ENCODE measurements at places on chromosomes 3 and 15.

DNA sequence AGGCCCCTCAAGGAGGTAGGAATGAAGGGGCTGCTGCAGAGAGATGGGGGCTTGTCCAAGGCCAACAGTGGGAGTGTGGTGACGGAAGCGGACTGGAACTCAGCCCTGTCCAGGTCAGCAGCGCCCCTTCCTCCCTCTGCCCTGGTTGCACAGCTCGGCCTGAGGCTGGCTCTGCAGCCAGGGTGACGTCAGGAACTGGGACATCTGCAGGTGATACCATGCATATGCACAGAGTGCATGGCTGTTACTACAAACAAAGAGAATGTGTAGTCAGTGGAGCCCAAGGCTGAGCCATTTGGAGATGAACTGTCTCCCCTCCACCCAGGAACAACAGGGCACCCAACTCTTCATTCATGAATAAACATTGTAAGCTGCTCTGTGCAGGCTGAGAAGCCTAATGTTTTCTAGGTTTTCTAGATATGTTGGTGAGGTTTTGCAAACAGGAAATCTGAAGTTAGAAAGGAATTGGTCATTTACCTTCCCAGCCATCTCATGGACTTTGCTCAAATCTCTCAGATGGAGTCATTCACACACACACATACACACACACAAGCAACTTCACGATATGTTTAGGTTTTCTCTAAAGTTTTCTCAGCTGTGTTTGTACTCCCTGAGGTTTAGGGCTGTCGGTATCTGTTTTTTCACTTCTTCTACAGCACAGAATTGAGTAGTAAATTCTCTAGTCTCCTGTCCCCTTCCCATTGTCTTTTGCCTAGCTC, 117.2 kb downstream of the TLE3 start:
- DNase-seq: no peak

- no peak for DNase-seq
Measured at GRCh38 chr15:65249641-65250040, 37.0 kb downstream of the PARP16 start.

DNA sequence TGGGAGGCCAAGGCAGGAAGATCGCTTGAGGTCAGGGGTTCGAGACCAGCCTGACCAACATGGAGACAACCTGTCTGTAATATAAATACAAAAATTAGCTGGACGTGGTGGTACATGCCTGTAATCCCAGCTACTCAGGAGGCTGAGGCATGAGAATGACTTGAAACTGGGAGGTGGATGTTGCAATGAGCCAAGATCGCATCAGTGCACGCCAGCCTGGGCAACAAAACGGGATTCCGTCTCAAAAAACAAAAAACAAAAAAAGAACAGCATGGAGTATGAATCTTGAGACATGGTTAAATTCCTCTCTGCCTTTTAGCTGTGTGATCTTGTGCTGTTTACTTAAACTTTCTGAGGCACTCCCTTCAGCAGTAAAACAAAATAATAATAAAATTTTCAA, 244.9 kb downstream of the FGF12 start:
- no peak for DNase-seq

DNA sequence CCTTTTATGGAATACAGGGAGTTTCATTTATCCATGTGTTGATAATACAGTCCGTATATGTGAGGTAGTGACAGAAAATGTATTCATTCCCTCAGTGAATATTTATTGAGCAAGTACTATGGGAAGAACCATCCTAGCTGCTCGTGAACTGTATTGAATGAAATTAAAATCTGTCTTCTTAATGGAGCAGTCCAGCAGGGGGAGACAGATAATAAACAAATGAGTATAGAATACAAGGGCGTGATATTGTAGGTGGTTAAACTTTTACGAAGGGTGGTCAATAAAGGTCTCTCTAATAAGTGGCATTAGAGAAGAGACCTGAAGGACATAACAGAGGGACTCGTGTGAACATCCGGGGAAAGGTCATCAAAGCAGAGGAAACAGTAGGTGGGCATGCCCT, 62.7 kb upstream of the OSTN start:
- peak; percentile 26 for DNase-seq

DNA sequence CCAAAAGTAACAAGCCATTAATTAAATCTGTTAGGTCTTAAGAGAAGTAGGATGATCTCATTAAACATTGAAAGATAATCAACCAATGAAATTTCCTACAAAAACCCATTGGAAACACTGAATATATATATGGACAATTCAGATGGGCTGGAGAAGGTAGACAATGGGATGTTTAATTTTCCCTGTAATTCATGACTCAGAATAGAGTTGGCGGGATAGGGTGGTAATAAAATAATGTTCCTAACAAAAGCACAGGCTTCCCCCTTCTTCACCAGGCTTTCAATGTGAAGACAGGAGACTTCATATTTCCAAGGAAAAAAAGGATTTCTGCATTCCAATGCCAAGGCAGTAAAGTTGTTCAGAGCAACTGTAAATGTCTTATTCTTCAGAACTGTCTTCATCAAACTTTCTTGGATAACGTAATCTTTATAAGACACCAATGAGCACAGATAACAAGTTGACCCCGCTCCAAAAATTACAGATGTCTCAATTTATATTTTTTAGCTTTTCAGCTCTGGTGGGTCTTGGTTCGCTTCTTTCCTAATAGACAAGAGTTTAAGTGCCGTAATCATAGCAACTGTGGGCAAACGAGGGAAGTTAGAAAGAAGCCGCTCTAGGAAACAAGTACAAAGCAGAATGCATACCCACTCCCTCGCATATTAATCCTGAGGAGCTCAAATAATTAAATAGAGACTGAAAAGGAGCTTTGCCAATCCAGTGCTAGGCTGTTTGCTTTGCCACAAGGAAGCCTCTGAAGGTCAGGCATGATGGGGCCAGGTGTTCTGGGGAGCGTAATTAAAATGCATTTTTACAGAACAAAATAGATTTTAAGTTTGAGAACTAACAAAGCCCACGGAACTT, 377.0 kb downstream of the FOXP1 start:
- no peak for DNase-seq

DNA sequence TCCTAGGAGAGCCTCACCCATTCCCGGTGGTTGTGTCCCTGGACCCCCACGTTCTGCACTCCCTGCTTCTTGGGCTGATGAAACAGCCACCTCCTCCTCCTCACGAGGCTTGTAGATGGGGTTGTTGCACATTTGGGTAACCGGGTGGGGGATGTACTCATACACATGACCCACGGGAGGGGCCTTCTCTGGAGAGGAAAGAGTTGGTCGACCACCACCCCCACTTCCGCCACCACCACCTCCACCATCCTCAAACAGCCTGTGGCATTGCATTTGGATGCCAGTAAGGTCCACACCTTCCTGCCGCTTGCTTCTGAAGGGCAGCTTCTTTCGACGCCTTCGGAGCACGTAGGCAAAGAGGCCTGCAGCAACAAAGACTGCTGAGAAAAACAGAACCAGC, 7.7 kb downstream of the SLITRK3 start:
- DNase-seq: no peak

DNA sequence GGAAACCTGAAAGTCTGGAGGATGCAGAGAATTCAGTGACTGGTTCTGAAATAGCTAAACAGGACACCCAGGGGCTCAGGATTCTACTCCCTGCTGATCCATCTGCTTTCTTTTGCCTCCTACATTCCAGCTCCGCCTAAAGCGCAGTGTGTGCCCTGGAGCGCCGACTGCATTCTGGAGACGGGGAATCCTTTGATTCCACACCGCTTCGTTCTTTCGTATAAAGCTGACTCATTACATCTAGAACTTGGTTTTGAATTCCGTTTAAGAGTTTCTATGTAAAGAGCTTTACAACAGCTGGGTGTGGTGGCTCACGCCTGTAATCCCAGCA, 61.8 kb downstream of the SENP2 start:
- DNase-seq: no peak

DNA sequence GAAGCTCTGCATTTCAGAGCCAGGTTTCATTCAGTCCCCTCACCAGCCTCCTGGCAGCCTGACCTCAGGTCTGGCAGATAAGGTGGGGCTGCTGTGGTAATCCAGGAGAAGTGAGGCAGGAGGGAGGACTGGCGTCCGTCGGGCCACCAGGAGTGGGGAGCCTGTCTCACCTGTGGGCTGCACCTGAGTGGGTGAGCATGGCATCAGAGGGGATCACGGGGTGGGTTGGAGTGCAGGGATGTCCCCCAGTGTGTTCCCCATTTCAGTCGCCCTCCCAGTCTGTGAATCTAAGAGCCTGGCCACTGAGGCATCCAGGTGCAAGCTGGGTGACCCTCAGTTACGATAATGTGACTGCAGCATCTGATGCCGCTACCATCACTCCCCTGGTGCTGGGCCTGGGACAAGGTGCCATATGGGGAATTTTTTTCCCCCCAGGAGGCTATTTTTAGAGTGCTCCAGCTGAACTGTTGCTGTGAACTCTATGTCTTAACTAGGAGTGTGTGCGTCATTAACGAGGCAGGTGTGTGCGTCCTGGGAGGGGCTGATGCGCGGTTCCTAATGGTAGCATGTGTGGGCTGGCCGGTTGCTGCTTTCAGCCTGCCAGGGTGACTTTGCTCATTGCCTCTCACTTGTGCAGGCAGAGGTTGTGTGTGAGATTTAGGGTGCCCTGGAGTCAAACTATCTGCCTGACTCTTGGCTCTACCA, 165.2 kb downstream of the SLCO3A1 start:
- DNase-seq: no peak

DNA sequence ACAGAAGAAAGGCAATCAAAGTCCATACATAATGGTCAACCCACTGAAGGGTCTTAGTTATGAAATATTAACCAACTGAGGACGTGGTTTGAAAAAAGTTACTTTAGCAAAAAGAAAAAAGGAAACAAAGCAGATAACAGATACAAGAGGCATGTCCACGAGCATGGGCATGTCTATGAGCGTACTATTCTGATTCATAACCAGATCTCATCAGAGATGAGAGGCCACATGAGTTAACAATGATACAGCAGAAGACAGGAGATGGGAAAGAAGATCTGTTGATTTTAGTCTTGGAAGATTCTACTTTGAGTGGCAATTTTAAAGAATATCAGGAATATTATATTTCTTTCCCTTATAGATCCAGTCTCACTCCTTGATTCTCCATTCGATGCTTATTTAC, 262.9 kb upstream of the SLITRK3 start:
- no peak for DNase-seq

DNA sequence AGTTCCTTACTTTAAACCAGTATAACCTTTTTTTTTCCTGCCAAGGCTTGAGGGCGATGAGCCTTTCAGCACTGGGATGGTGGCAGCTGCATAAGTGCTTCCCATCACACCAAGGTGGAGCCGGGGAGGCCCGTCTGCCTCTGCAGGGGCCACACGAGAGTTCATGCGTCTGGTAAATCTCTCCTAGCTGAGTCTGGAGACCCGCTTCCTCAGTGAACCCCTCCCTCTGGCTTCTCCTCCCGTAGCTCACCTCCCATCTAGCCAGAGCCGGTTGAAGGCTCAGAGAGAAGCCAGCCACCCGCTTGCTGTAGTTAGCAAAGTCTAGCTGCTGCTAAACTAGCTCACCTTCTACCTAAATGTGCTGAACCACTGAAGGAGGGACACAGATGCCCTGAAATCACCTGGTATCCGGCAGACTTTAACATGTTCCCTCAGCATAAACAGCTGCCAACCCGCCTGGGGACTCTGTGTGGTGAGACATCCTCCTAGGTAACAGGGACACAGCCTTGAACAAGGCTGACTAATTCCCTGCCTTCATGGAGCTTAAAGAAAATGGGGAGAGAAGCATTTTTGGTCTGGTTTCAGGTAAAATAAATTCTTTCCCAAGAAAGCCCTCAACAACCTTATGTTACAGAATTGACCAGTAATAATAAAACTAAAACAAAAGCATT, 42.9 kb downstream of the RLBP1 start:
- no peak for DNase-seq

- DNase-seq: peak; percentile 9
Measured at GRCh38 chr3:50089609-50089945, 858 bp downstream of the RBM5 start.

- DNase-seq: no peak
Measured at GRCh38 chr3:31452495-31453106, 80.1 kb upstream of the STT3B start.

- peak; percentile 37 for DNase-seq
Measured at GRCh38 chr3:140276703-140277102, 341.7 kb downstream of the CLSTN2 start.

DNA sequence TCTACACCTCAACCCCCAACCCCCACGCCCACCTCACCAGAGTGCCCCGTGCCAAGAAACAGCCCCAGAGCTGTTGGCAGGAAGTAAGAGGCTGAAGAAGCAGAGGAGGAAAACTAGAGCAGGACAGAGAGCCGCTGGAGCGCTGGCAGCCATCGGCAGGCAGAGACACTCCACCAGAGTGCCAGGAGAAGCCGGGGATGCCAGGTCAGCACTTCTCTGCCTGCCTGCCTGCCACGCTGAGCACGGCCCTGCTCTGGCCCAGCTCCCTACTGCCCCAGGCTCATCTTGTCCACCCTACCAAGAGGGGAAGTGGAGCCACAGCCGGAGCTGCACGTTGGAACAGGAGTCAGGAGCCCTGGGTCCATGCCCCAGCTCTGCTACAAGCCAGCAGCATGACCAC, 29.7 kb downstream of the CACNA2D2 start:
- no peak for DNase-seq

GRCh38 chr15:68693071-68693470, 114.3 kb downstream of the CORO2B start:
- DNase-seq: peak; percentile 36

DNA sequence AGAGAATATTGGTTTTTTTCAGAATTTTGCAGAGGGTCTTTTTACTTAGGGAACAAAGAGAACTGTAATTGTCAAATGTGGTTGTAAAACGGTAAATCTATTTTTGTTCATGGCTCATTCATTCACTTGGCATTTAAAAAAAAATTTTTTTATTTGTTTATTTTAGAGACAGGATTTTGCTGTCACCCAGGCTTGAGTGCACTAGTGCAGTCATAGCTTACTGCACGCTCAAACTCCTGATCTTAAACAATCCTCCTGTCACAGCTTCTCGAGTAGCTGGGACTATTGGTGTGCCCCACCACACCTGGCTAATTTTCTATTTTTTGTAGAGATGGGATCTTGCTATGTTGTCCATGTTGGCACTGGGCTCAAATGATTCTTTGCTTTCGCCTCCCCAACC, 301.8 kb downstream of the LPP start:
- no peak for DNase-seq

GRCh38 chr3:172803489-172803888, 53.0 kb downstream of the ECT2 start:
- DNase-seq: no peak

DNA sequence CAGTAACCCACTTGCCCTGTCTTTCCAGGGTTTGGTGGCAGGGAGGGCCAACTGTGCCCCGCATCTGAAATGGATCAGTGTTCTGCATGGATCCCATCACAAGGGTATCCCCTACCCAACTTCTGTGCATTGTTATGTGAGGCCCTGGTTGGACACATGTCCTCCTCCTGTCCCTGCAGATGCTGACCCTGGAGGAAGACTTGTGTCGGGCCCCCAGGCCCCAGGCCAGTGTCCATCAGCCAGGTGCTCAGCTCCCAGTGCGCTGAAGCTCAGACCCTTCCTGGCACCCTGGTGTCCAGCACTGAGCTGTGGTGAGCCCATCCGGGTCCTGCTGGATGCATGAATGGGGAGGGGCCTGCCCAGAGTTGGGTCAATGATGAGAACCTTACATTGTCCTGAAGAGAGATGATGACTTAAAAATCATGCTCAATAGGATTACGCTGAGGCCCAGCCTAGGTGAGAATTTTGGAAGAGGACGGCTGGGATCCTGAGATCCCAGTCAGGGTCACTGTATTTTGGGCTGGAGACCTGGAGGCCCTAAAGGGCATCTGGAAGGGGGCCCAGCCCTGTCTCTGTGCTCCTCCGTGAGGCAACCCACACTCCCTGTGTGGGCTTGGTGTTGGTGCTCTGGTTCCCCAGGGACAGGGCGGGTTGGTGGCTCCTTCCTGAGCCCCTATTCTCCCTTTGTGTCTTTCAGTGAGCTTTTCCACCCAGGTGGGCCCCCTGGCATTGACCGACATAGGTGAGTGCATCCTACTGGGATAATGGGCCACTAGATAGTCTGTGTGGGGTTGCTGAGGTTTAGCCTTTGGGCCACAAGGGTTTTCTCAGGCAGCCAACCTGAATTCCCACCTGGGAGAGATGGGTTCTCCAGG, 199.1 kb downstream of the UBE3A start:
- no peak for DNase-seq
